ENCODE measurements at places on chromosomes 1 and 21.

- no peak for DNase-seq
Measured at GRCh38 chr1:27646676-27647075, 11.7 kb upstream of the FGR start.

- DNase-seq, result no peak
Measured at GRCh38 chr1:6802454-6802853, 17.2 kb downstream of the CAMTA1 start.

DNA sequence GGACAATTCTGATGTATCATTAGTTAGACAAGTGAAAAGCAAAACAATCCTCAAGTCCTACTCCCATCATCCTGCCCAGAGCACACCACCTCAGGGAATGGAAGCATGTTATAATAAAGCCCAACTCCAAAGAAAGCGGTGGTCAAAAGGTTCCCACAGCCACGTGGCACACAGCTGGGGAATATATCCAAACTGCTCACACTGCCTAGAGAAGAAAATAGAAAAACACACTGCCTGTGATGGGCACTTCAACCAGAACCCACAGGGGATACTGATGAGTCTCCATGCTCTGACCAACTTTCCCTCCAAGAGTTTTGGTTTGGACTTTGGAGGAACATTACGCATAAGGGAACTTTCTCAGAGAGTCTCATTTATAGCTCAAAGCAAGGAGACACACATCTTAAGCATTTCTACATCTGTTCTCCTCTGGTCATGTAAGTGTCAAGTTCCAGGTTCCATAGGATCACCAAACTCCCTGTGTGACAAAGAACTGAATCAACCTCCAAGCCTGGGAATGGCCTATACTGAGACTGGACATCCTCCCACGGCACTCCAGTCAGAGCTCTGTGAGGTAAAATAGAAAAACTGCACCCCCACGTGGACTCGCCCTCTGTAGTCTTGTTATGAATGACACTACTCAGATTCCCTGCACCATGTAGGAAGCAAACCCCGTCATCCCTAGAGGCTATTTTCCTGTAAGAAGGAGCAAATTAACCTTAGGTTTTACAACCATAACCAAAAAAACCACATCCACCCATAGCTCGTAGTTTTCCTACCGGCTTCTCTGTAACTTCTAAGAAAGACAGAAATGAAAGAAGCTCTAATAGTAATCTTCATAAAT lies 12.2 kb downstream of the DSTYK start:
- DNase-seq, result peak; percentile 91

- no peak for DNase-seq
Measured at GRCh38 chr1:1665815-1666251, 7.0 kb upstream of the CDK11B start.

- DNase-seq, result no peak
Measured at GRCh38 chr1:196856053-196856452, 31.8 kb upstream of the CFHR4 start.

DNA sequence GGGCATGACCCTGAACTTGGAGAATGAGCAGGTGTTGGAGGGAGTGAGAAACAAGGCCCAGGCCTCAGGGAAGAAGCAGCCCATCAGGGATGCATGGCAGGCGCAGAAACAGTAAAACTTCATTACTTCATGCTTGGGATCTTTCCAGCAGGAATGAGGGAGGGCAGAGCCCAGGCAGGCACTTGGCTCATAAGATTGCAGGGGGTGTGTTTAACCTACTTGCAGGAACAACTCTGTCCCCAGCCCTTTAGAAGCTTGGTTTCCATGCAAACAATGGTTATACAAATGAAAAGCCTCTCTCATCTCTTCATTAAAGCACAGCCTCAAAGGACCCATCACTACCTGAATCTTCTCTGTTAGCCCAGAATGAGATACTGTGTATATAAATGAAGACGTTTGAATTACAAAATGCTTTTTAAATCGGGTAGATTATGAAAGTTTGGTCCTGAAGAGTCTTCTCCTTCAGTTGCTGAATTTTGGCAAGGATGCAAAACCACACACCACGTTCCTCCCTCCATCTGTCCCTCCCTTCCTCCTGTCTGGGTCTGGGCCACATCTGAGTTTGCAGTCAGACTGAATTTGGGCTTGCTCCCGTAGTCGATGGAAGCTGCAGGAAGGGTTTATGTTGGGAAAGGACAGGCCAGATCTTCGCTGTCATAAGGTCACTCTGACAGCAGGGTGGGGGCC lies 154.4 kb upstream of the KLHDC7A start:
- DNase-seq, result no peak
